ENCODE measurements at places on chromosomes 3 and 15.

DNA sequence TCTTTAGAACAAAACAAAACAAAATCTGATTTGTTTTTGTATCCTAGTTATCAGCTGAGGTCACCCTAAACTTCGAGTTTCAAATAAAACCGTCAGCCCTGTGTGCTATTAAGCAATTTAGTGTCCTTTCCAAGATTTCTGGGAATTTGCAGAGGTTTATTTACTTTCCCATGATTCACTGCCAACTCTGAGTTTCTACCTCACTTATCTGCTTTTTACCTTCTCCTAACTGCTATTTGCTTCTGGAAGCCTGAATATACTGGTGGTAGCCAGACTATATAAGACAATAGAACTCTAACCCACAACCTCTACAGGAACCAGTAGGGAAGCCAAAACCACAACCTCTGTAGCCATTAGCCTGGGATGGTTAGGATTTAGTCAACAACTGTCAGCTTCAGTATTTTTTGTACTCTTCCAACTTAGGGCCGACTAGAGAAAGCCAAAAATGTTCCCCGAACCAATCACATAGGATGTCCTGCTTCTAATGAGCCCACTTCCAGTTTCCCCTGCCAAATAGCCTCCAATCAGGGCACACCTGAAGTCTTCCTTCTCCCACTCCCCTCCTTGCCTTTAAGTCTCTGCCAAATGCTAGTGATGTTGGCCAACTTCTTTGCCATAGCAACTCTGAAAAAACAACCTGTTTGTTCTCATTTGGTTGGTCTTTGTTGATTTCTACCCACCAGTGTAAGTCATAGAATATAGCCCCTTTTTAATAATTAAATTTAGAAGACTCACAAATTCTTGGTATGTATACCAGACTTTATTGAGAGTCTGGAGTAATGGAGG, 273.1 kb downstream of the ULK4 start:
- no peak for DNase-seq

- DNase-seq, result no peak
These were observed 104.6 kb upstream of the SLC6A6 start for GRCh38 chr3:14297784-14298236.

- no peak for DNase-seq
These were observed 278.0 kb upstream of the TRIM42 start for GRCh38 chr3:140399871-140400270.

GRCh38 chr15:63405159-63405558, 23.5 kb upstream of the CA12 start:
- no peak for DNase-seq

DNA sequence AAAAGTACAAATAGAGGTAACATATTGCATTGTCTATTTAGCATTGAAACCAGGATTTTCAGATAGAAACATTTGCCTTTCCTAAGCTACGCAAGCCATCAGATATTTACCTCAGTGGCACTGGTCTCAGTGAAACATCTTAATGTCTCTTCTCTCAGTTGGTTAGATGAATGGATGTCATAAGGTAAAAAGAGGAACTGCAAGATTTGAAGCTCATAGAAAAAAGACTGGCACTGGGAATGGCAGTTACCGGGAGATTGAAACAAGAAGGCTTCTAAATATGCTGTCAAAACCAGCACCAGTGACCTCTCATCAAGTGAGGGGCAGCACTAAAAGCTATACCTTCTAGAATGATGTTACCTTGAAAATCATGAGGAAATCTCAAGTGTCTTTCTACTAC, 486.4 kb downstream of the FHIT start:
- no peak for DNase-seq

GRCh38 chr15:89820666-89821611, 6.3 kb upstream of the ANPEP start:
- no peak for DNase-seq

GRCh38 chr15:99735868-99736267, 2.6 kb upstream of the LYSMD4 start:
- DNase-seq, result no peak

- peak; percentile 73 for DNase-seq
These were observed 1.7 kb downstream of the MEIS2 start for GRCh38 chr15:37098468-37099318.

DNA sequence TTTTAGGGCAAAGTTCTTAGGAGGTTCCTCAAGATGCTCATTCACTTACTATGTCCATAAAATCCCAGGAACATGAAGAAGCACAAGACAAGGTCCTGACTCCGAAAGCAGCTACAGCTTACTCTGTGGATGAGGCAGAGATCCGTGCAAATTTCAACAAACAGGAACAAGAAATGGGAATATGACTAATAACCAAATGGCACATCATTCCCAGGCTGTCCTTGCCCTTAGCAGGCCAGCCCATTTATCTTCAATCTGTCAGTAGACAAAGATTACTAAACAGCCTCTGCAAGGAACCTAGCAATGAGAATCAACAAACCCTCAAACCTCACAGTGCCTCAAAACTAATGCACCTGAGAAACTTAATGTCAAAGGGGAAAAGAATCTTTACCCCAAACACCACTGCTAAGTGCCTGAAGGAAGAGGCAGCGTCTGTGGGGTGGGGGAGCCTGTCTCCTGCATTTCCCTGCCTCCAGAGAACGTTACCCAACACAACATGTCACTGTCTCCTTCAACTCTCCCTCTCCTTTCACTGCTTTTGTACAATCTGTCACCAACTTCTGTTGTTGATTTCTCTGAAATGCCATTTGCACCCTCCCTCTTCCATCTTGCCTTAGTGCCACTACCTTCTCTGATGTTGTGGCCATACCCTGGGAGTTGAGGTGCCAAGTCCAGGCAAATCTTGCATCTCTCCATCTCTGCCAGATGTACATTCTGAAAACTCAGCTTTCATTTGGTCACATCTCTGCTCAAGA, 4.8 kb downstream of the TNFAIP8L3 start:
- no peak for DNase-seq

DNA sequence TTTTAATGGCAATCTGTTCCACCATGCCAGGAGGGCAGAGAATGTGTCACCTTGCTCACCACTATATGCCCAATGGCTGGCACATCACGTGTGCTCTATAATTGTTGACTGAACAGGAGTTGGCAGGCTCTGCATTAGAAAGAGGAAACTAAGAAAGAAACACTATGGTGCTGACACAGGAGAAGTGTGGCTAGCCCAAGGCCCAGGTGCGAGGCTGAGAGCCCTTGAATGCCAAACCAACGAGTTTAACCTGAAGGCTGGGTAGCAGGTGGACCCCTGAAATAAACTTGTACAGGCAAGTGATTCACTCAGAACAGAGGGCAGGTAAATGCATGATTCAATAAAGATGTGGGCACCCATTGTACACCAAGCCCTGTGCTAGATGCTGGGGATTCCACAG, 2.4 kb downstream of the CHCHD4 start:
- no peak for DNase-seq

DNA sequence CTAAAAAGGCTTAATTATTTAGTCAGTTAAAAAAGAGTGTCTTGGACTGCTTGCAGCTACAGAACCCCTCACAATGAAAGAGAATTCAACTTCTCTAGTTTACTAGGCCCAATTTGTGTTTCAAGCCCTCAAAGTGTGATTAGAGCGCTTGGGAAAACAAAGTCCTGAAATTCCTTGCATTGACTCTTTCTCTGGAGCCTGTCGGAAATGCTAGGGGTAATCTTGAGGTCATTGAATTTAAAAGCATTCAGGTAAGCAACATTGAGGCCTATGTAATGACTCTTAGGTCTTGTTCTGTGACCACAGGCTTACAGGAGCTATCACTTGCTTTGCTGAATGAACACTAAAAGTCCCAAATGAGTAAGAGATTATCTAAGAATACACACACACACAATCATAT, 186.0 kb downstream of the NLGN1 start:
- DNase-seq, result no peak

DNA sequence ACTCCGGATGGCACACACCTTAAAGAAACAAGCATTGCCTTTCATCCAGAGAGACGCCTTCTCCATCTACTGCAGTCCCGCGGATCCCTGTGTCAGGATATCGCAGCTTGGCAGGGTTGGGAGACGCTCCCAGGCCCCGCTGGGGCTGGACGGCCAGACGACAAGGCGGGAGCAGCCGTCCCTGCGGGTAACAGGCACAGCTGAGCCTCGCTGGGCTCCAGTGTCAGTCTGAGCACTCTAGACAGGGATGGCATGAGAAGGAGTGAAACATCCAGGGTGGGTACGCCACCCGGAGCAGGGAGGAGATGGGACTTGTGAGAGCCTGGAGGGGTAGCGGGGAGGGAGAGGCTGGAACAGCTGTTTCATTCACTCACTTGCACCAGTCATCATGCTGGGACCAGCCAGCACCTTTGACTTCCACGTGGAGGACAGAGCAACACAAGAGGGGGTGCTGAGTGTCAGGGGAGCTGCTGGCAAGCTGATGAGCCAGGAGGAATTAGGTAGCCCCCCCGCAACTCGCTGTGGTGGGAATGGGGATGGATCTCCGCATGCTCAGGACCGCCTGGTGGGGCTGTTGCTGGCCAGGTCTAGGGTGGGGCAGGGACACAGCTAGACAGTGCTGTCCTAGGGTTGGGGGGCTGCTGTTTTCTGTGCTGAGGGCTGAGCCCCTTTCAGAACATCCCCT, 31.6 kb upstream of the SNRPA1 start:
- DNase-seq, result no peak

GRCh38 chr3:81197386-81197785, 564.1 kb downstream of the GBE1 start:
- DNase-seq, result no peak

DNA sequence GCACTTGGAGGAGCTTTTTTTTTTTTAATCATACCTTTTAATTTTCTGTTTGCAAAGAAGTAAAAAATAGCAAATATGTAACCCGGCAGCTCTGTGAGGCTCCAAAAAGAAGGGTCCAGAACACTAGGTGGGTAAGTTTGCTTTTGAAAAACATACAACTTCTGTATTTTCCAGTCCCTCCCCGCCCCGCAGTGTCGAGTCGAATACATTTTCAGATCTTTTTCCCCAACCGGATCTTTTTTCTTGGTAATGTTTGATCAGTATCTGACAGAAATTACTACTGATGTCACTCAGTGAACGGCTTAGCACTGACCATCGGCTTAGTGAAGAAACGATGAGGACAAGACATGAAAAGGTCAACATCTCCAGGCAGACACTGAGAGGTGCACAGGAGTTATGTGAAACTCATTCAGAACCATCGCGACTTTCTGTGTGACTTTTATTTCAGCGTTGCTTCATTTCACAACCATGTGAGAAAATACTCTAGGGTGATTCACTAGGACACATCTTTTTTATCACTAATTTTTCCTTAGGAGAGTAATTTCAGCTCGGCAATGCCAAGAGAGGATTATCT, 11.0 kb downstream of the ISL2 start:
- DNase-seq, result no peak

- DNase-seq, result no peak
These were observed 365 bp upstream of the PDCD6IP start for GRCh38 chr3:33798113-33798417.

DNA sequence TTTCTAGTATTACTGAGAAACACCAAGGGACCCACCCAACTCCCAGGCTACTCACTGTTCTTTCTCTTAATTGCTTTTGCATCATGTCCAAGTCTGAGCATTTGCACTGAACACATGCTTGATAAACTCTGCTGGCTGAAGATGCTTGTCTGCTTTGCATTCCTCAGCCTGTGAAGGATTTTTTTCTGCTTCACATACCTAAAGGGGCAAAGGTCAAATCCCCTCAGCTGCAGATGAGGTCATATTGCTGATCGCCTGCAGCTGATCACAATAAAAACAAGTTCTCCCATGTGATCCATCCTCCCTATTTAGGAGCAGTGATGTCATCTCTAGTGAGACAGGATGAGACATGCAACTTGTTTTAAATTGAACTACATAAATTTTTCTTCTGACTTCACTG, 84.6 kb upstream of the DCBLD2 start:
- DNase-seq, result no peak

- no peak for DNase-seq
These were observed 14.9 kb downstream of the CCDC13 start for GRCh38 chr3:42758126-42758525.

DNA sequence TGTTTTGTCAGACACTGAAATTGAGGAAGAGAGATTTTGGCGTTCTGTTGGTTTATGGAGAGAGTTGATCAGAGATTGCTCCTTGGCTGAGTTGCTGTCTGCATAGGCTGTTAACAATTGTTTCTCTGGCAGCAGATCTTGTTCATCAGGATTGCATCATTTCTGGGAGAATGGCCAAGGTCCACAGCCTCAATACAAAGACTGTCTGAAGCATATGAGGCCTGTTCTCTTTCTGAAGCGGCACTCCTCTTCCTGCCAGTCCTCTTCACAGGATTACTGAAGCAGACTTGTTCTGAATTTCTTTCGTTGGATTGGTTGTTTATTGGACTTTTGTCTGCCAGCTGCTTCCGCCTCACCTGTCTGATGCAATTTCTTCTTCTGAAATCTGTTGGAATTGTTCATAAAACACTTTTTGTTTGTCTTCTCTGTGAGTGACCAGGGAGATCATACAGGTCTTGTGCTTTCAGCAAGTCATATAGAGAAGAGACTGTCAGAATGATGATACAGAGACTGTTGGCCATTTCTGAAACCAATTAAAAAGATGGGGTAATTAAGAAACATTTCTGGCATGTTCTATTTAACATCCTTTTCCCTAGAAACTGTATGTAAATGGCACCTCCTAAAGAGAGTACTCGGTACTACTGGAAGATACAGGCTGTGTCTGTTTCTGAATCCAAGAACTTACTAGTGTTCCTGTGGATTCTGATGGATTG, 25.5 kb downstream of the SETD5 start:
- DNase-seq, result peak; percentile 36

GRCh38 chr15:79168922-79169456, 78.4 kb upstream of the RASGRF1 start:
- DNase-seq, result no peak

DNA sequence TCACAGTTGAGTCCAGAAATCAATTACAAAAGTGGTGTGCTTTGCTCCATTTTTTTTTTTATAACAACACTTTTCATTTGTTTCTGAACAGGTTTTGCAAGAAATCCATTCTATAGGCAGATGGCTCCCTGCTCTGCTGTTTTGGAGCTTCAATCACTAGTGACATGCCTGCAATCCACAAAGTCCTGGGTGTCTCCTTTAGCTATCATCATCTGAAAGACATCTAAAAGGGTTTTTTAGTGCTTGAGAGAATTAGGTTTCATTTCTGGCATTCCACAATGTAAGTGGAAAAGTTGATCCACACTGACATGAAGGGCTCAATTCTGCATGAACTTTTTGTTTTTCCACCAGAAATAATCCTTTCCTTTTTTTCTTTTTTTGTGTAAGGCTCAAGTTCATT, 24.0 kb upstream of the MEIS2 start:
- DNase-seq, result no peak

DNA sequence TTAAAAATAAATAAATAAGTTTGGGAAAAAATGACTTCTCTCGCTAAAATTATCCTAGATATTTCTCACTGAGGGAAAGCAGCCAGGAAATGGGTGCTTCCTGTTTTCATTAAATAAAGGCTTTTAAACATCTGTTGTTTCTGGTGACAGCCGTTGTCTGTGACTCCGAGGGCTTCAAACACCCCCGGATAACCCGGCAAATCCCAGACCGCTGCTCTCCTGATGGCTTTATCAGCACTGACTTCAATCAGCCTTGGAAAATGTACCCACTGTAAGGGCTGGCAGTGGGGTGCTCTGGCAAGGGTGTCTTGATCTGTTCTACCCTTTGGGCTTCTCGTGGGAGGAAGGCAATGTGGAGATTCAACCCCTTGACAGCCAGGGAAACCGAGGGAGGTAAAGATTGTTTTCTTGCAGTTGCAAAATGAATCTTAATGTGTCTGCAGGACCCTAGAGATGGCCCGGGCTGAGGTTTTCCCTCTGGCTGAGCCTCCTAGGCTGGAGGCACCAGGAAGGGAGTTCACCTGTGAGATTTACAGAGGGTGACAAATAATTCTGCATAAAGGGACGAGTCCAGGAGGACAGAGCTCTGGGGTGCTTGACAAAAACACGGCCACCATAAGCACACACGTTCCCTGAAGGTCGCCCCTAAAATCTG, 33.6 kb upstream of the SEC13 start:
- DNase-seq, result no peak
